ENCODE measurements at places on chromosomes 4 and X.

DNA sequence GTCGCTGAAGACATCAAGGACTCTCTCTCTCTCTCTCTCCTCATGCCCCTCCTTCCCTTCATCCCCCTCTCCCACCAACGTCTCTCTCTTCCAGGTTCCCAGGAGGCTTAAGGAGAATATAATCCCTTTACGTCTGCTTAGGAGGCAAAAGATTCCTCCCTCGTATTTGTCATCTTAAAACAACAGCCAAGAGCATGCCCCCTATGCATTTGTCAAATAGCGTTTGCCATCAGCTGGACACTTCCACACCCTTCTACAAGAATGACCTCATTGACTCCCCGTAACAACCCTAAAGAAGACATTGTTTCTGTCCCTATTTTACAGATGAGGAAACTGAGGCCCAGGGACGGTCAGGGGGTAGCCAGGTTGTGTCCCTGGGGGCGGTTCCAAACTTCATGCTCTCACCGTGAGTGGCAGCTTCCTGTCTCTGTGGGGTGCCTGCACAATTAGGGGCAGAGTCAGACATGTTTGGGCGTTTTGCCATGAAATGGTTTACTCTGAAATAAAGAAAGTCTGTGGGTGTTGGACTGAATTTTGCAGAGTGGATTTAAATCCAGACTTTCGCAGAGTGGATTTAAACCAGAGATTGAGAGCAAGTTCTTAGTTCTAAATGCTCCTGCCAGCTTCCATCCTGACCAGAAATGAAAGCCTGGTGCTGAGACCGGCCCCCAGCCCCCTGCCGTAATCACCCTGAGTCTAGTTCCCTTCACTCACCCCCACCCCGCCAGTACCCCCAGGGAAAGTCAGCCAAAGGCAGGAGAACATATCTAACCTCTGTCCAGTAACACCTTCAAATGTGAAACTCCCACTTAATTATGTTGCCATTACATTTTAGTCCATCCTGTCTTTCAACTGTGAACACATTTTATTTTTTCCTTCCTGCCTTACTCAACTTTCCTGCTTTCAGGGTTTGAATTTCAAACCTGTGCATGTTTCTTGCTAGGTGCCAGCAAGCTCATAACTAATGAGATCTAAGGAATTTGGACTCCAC lies 44.3 kb upstream of the TBL1X start:
- no peak for DNase-seq

DNA sequence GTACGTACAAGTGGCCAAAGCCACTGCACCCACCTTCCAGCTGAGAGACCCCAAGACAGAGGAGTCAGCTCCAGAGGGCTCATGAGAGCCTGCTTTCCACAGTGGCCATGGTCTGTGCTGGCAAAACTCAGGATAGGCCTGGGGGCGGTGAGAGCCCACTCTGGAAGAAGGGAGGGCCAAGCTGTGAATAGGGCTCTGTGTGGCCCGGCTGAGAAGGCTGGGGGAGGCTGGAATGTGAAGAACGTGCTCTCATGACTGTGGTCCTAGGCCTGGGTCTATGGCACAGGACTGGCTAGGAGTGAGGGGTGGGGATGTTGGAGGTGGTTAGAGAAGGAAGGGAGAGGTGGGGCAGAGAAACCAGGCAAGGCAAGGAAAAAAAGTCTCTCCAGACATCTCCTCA lies 13.3 kb downstream of the STARD8 start:
- DNase-seq: no peak

DNA sequence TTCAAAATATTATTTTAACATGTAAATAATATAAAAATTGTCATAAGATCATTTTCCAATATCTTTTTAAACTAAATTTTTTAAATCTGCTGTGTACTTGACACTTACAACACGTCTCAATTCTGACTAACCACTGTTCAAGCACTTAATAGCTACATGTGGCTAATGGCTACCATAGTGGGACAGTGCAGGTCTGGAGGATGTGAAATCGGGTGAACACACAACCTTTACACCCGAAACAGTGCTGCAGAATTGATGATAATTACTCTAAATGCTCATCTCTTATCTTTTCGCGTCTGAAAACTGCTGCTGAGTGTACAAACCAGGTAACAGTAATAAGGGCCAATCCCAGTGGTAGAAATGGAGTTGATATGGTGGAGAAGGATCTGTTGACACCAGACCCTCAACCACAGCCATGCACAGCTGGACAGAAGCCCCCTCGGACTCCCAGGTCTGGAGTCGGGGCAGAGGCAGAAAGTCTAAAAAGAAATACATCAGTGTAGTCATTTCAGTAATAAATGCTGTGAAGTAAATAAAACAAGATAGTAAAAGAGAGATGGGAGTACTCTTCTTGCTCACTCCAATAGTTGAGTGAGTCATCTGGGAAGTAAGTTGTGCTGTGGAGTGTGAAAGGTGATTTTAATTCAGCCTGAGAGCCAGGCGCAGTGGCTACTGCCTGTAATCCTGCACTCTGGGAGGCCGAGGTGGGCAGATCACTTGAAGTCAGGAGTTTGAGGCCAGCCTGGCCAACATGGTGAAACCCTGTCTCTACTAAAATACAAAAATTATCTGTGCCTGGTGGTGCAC lies 150.0 kb downstream of the CBR4 start:
- no peak for DNase-seq

DNA sequence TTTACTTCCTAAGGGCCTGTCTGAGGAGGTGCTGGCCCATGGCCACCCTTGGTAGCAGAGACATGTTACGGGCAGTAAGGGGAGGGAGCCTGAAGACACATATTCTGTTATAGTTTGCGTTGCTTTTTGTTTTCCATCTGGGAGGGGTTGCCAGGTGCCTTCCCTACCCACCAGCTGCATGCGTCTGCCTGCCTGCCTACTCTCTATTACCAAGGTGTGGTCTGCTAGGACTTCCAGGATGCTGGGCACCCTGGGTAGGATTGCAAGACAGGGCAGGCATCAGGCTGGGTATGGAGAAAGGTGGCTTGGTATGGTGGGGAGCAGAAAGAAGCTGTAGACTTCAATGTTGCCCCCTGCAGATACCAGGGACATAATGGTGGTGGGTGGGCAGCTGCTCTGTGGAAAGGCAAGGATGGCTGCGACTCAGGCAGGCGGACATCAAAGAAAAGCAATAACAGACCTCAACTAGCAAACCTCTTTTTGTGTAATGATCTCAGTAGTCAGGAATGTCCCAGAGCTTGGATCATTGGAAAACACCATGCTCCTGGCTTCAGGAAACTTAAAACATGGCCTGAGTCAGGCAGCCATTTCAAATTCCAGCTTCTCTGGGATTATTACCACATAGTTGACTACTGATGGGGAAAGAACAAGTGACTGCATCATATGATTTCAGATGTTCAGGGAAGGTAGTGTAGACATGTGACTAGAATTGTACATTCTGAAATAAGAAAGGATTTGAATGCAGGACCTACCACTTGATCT lies 67.8 kb downstream of the HOPX start:
- no peak for DNase-seq

GRCh38 chr4:38509551-38509950 lies 154.4 kb upstream of the KLF3 start:
- DNase-seq: no peak

DNA sequence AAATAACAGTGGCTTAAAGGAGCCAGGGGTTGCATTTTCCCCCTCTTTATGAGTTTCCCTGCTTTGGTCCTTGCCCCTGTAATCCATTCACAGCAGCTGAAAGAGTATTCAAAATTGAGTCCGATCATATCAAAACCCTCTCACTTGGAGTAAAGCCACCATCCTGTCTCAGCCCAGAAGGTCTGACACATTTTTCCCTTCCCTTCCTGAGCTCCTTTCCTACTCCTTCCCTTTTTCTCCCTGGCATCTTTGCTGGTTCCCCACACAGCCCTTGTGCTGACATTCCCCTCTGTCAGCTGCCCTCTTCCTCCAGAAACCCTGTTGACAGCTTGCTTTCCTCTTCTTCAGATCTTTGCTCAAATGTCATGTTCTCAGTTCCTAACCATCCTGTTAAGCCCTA lies 295.6 kb downstream of the EVC2 start:
- no peak for DNase-seq

DNA sequence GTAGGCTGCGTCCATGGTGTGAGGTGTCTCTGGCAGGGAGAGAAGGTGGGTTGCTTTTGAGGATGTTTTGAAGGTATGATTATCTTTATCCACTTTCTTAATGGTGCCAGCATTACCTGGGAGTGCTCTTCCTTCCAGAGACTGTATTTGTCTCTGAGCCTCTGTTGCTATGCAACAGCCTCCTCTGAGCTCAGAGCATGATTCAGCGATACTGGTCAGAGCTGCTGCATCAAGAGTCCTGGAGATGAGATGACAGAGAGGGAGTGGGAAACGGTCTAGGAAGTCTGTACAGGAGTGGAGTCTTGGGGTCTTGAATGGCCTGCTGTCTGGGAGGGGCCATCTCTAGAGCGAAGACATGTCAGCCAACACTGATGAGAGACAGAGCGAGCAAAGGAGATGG lies 104.4 kb upstream of the RAB40AL start:
- DNase-seq: peak; percentile 75

- DNase-seq: peak; percentile 25
Observed at GRCh38 chrX:72048510-72049455, 82.9 kb downstream of the RTL5 start.

DNA sequence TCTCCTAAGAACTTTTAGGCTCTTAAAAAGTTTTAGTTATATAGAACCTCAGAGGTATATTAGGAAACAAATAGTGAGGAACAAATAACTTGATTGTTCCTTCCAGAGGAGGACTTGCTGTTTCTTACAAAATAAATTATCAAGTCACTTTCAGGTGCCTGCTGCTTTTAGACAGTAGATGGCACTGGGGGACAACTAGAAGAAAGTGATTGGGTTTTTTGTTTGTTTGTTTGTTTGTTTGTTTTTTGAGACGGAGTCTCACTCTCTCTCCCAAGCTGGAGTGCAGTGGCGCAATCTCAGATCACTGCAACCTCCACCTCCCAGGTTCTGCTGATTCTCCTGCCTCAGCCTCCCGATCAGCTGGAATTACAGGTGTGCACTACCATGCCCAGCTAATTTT lies 35.4 kb upstream of the CDKL5 start:
- no peak for DNase-seq

Measured in NCI-H1417 (cell line).